ENCODE measurements at places on chromosomes 4 and X.

DNA sequence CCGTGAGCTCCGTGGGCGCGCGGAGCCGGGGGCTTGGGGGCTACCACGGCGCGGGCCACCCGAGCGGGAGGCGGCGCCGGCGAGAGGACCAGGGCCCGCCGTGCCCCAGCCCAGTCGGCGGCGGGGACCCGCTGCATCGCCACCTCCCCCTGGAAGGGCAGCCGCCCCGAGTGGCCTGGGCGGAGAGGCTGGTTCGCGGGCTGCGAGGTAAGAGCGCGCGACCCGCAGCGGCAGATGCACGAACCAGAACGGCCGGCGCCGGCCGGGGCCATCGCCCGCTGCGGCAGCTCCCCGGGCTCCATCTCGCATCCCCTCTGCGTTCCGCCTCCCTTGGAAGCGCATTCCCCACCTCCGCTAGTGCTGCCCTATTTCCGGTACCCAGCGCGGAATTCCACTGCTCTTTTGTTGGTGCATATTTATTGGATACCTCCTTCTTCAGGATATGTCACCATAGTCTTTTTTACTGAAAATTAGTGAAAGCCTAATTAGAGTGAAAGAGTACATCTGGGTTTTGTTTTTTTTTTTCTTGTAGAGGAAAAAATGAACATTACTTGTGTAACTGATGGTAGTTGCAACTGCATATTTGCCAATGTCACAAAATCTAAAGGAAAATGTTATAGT is 797 bp downstream of the PKD2 start:
- peak; percentile 64 for DNase-seq

DNA sequence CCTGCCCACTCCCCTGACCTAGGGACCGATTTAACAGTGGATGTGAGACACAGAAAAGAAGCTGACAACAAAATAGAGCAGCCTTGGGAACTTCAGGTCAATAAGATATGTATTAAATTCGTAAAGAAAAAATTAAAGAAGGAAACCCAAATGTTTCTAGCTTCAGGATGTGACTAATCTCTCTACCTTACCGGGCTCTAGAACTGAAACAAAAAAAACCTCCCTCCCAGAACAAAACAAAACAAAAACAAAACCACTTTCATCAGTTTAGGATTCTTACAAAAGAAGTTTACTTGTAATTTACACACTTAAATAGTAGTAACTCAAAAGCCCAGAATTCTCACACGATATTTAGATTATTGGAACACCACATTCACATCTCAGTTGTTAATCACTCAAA is 185.8 kb upstream of the RPS6KA3 start:
- no peak for DNase-seq

GRCh38 chr4:89904524-89904923 is 9.9 kb downstream of the MMRN1 start:
- DNase-seq, result no peak

- no peak for DNase-seq
Measured at GRCh38 chrX:20514358-20514757, 247.6 kb upstream of the RPS6KA3 start.

GRCh38 chr4:174107746-174108354 is 175.6 kb downstream of the FBXO8 start:
- DNase-seq, result no peak

DNA sequence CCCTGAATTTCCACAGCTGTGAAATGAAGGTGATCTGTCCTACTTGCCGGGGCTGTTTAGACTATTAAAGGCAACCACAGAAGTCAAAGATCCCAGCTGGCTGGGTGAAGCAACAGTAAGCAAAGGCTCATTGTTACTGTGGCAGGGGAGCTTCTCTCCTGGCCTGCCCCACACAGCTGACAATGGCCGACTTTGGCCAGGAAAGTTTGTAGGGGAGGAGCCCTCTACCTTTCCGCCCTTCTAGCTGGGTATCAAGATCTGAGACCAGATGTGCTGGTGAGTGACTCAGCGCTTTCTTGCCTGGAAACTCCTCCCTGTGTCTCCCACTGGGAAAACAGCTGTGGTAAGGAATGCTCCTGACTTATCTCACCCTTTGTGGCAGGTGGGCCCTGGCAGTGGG is 21.1 kb downstream of the RASSF6 start:
- DNase-seq, result no peak
